ENCODE measurements at places on chromosomes 11 and 22.

GRCh38 chr11:17019232-17019631 is 5.0 kb upstream of the PLEKHA7 start:
- DNase-seq: no peak

DNA sequence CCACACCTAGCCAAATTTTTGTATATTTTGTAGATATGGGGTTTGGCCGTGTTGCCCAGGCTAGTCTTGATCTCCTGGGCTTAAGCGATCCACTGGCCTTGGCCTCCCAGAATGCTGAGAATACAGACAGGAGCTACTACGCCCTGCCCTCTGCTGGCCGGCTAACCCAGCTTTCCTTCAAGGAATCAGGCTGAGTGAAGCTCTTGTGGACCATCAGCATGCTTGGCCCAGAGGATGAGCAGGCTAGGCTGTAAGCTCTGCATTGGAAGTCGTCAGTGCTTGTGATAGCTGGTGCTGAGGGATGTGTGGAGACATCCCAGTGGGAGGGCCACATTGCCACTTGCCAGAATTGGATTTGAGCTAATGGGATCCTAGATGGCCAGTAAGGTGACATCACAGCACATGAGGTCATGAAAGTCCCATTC is 60.6 kb downstream of the MED15 start:
- no peak for DNase-seq

DNA sequence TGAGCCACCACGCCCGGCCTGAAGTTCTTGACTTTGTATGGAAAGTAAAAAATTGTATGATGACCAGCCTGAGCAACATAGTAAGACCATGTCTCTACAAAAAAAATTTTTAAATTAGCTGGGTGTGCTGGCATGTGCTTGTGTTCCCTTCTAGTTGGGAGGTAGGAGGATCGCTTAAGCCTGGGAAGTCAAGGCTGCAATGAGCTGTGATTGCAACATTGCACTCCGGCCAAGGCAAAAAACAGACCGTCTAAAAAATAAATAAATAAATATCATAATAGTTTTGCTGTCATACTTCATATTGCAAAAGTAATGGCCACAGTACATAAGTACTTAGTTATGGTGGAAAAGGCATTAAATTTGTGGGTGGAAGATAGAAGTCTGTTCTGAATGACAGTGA is 3.4 kb downstream of the AGBL2 start:
- no peak for DNase-seq

- DNase-seq: no peak
Observed at GRCh38 chr11:84549217-84549616, 1077.9 kb downstream of the DLG2 start.

DNA sequence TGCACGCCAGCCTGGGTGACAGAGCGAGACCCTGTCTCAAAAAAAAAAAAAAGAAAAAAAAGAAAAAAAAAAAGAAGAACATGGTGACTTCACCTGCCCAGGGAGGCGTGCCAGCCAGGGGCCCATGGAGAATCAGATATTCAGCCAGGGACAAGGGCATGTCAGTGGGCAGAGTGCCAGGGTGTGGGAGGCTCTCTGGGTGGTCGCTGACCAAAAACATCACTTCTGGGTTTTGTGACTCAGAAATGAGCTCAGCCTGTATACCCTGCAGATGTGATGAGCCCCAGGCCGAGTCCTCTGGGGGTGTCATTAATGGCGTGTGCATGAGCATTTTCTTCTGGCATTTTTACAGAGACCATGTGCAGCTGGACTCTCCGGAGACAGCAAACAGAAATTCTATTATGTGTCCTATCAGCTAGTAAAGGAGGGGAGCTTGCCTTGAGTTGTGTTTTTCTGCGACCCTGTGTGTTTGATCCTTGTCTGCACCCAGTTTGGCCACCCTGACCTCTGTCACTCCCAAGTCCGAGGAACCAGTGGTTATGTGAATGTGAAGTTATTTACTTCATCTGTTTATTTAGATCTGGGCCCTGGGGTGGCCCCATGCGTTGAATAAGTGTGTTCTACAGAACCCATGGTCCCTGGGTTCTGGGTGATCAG is 53.6 kb downstream of the BCR start:
- DNase-seq: no peak

- DNase-seq: no peak
Observed at GRCh38 chr22:49251371-49251770, 576.3 kb downstream of the BRD1 start.

- no peak for DNase-seq
Observed at GRCh38 chr11:125372911-125373310, 123.2 kb downstream of the FEZ1 start.

- DNase-seq: no peak
Observed at GRCh38 chr11:131893103-131893890, 522.9 kb downstream of the NTM start.

- no peak for DNase-seq
Observed at GRCh38 chr11:46916286-46917108, 1.9 kb downstream of the LRP4 start.

GRCh38 chr11:117679461-117679860 is 117.6 kb downstream of the DSCAML1 start:
- DNase-seq: no peak

- DNase-seq: no peak
Observed at GRCh38 chr11:106879029-106879428, 139.2 kb downstream of the GUCY1A2 start.

GRCh38 chr22:22235558-22235957 is 9.0 kb upstream of the VPREB1 start:
- DNase-seq: peak; percentile 11

DNA sequence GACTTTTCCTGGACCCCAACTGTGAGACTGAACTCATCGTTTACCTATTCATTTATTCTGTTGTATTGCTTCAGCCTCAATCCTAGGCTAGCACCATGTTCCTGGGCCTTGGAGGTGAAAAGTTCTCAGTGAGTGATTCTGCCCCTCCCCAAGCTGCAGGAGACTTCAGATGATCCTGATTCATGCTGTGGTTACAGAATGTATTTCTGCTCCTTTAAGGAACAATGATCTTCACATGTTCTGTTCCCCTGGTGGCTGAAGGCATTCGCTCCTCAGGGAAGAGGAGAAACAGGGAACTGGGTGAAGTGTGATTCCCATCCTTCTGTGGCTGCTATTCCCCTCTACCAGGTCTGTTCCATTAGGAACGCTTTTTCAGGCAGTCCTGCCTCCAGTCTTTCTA is 2.4 kb downstream of the OR52E1 start:
- DNase-seq: no peak

GRCh38 chr11:112608509-112608908 is 347.8 kb upstream of the PLET1 start:
- DNase-seq: no peak

DNA sequence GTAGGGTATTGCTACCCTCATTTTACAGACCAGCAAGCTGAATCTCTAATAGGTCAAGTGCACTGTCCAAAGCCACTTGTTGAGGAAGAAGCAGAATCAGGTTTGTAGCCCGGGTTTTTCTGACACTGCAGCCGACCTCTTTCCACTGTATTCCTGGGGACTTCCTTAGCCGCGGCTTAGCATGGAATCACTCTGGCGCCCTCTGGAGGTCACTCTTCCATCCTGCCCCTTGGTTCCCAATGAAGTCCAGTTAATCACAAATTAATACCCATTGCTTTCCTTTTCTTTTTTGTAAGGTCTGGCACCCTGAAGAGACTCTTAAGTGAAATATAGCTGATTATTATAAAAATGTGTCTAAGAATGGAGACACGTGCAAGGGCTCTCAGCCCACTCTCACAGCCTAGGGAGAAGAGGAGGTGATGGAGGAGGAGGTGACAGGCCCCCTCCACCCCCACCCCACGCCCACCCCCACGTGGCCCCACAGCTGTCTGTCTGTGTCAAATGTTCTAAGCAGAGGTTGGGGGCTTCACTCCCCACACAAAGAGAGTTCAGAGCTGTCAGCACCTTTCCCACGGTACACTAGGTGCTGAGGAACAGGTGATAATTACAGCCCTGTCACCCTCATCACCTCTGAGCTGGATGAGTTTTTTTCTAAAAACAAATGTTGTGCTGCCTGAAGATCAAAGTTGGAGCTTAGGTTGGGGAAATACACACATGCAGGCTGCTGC is 57.7 kb upstream of the DRD2 start:
- DNase-seq: peak; percentile 12

- no peak for DNase-seq
Observed at GRCh38 chr22:48098243-48098920, 1335.9 kb downstream of the TBC1D22A start.

- no peak for DNase-seq
Observed at GRCh38 chr22:36102995-36103394, 57.6 kb downstream of the APOL3 start.

DNA sequence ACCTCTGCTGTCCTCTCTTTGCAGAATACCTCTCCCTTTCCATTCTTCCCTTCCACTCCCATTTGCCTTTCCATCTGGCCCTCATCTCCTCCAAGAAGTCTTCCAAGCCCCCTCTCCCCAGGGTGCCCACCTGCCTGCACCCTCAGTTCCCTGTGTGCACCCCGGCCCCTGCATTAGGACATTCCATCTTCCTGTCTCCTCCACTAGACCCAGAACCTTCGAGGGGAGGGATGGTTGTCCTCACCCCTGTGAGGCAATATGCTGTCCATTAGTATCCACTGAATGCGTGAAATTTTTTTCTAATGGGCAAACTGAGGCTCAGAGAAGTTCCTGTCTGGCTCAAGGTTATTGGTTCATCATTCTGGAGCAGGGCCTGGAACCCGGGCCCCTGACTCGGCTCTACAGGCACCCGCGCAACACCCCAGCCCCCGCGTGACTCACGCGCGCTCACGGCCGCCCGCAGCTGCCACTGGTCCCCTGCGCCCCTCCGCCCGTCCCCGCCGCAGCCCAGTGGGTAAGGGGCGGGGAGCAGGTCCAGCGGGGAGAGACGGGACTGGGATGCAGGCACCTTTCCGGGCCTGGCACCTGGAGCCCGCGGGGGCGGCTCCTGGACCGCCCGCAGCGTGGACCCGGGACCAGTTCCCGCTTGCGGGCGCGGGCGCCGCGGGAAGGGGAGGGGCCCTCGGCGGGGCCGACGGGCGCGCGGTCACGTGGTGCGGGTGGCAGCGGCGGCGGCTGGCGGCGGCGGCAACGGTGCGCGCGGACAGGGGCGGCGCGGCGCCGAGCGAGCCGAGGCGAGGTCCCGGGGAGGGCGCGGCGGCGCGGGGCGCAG is 7.0 kb downstream of the SEPTIN3 start:
- DNase-seq: peak; percentile 33

- DNase-seq: no peak
Observed at GRCh38 chr11:96014217-96014616, 90.3 kb upstream of the MTMR2 start.

- no peak for DNase-seq
Observed at GRCh38 chr11:3109921-3110706, 52.9 kb upstream of the CARS1 start.

DNA sequence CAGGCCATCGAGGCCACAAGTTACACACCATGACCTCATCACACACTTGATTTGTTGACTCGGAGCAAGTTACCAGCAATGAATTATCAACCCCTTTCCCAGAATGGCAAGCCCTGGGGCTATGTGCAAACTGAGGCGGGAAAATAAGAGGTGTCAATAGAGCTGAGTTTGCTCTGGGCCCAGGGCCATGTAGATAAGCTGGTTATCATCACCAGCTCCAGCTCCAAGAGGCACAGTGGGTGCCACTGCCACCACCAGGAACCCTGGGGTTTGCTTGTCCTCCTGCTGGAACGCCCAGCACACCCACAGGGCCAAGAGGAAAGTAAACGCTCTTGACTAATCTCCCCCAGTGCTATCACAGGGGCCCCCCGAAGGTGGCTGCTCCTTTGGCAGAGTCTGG is 13.0 kb upstream of the VPS37C start:
- no peak for DNase-seq

DNA sequence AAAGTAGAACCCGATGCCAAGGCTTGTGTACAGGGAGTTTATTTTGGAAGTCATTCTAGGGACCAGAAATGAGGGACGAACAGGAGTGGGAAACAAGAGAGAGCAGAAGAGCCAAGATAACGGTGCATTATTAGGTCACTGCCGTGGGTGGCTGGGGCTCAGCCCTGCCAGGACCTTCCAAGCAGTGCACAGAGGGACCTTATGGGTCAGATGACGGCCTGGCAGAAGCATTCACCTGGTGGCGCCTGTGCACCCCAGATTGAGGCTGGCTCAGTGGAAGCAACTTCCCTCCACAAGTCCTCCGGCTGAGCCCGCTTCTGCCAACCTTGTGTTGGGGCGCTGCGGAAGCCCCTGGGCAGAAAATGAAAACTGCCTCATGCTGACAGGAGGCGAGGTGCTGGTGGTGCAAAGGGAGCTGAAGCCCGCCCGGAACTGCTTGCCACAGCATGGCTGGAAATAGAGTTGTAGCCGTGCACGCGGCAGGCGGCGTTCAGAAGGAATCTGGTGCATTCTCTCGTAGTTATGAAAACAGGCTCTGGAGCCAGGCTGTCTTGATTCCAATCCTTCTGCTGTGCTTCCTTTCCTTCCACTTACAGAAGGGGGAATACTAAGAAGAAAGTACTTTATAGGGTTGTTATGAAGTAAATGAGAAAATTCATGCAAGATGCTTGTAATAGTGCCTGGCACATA is 22.2 kb upstream of the TP53I11 start:
- no peak for DNase-seq
